Activated CD4-positive, CD25-positive, alpha-beta regulatory T cell treated with anti-CD3 and anti-CD28 coated beads, Interleukin-2, amount 50 U/mL, for 72 hours (primary cell): ENCODE measurements at places on chromosomes 7 and 10.

DNA sequence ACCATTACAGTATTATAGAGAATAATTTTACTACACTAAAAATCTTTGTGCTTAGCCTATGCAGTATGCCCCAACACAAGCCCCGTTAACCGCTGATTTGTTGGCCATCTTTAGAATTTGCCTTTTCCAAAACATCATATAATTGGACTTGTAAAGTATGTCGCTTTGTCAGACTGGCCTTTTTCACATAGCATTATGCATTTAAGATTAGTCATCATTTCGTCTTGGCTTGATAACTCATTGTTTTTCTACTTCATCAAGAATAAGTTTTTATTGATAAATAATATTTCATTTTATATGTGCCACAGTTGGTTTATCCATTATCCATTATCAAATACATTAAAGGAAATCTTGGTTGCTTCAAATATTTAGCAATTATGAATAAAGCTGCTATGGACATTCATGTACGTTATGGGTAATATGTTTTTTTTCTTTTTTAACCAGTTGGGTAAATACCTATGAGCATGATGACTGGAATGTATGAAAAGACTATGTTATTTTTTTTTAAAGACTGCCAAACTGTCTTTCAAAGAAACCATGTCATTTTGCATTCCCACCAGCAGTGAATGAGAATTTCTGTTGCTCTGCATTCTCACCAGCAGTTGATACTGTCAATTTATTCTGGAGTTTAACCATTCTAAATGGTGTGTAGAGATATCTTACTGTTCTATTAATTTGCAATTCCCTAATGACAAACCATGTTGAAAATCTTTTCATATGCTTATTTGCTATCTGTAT, 273.1 kb upstream of the KCND2 start:
- no peak for DNase-seq

GRCh38 chr10:43173120-43173519, 34.9 kb downstream of the CSGALNACT2 start:
- DNase-seq = no peak

- DNase-seq = no peak
Measured at GRCh38 chr7:122364761-122365280, 60.3 kb upstream of the FEZF1 start.

DNA sequence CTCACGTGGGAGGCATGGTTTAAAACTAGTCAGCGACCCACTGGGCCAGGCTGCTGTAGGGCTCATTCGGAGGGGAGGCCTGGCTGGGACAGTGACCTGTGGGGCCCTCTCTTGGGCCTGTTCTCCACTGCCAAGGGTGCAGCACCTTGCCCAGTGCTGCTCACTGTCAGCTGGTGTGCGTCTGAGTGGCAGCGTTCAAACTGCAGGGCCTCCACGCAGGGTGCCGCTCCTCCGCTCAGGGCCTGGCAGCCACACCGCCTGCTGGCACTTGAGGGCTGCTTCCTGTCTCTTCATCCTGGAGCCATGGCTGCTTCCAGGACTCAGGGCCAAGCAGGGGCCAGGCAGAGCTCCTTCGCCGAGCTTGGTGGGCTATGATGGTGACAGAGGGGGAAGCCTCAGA, 18.3 kb downstream of the ADAMTS14 start:
- DNase-seq = no peak

- no peak for DNase-seq
Measured at GRCh38 chr7:148865283-148865682, 18.8 kb downstream of the EZH2 start.

- DNase-seq = no peak
Measured at GRCh38 chr7:137579913-137580640, 236.5 kb upstream of the PTN start.

DNA sequence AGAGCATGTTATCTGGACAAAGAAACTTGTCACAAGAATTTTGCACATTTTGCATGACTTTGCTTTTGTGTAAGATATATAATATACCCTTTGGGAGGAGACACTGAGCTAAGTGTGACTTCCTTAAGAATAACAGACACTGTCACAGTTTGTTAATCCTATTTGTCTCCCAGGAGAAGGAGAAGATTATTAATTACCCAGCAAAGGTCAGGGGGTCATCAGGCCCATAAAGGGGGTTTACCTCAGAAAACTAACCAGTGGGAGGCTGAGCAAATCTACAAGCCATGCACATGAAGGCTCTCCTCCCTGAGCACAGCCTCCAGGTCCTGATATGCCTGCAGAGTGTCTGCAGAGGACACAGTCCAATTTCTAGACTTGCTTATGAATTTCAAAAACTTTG, 10.1 kb upstream of the MET start:
- DNase-seq = no peak

DNA sequence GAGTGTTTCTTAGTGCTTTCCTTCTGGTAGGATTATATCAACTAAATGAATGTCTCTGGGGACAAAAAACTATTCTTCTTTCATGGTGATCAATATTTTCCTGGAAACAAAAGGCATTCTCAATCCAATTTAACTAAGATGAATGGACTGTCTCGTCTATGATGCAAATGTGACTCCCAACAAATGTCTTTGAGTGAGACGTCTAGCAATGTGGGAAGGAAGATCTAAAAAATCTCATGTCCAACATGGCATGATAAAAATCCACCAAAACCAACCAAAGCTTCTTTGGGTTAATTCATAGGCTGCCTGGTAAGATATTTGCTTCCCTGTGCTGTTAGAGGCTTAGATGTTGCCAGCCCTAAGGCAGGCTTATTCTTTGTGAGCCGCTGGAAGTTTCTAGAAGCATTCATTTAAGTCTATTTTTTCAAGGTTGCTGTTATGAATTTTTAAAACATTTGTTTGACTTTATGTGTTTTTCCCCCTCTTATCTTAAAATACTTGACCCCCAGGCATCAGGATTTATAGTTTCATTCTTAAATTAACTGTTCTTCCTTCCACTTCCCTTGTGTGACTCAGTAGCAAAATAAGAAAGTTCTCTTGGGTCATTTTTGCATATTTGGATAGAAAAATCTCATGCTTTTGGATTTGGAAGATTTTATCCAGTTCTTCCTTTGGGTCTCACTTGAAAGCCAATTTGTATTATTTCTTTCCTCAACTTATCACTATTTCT, 156.3 kb downstream of the NRP1 start:
- DNase-seq = no peak
